ENCODE measurements at places on chromosomes 16 and 17.

- H3K4me1 ChIP-seq: no peaks in the 10 kb centered on the region
- H3K36me3 ChIP-seq: no peaks in the 10 kb centered on the region
- H3K27me3 ChIP-seq: no peaks in the 10 kb centered on the region
- H3K4me3 ChIP-seq: no peak overlapping the region
- no peak overlapping the region for H3K27ac ChIP-seq
Observed at GRCh38 chr17:8859804-8860430, 7.6 kb downstream of the PIK3R6 start.

DNA sequence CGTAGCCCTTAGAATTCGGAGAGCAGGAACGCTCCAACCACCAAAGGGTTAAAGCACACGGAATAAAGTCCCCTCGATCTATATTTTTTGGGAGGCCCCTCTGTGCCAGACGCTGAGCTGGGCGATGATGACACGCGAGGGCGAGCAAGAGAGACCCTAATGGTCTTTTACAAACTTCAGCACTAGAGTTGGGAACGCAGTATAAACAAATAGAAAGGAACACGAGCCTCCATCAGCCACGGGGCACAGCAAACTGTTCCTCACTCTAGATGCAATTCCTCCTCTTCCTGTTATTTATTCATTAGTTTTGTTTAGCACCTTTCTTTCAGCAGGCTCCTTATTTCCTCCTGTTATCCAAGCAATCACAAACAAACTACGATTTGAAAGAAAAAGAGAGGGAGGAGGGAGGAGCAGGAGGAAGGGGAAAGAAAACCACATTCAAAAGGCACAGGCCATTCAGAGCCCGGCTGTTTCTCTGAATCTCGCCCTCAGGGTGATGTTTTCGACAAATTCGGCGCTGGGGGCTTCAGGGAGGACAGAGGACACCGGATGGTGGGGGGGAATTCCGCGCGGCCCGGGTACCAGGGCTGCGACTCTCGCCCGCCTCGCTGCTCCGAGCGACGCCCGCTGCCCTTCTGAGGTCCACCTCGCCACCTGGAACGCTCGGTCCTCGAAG lies 1.6 kb downstream of the TOX3 start:
- peak overlapping the region; percentile 83 for H3K27ac ChIP-seq
- peak overlapping the region; percentile 99 for H3K4me3 ChIP-seq
- H3K4me1 ChIP-seq: peaks cover 16% of the 10 kb centered on the region
- DNase-seq: peak; percentile 48
- H3K27me3 ChIP-seq: peaks cover 6% of the 10 kb centered on the region
- H3K36me3 ChIP-seq: no peaks in the 10 kb centered on the region

GRCh38 chr17:80924807-80925610 lies 66.6 kb upstream of the CHMP6 start:
- peaks cover 6% of the 10 kb centered on the region for H3K27me3 ChIP-seq
- no peak for DNase-seq
- peaks cover 9% of the 10 kb centered on the region for H3K36me3 ChIP-seq
- no peak overlapping the region for H3K4me3 ChIP-seq
- no peak overlapping the region for H3K27ac ChIP-seq

- H3K27me3 ChIP-seq: peaks cover 7% of the 10 kb centered on the region
- peaks cover 14% of the 10 kb centered on the region for H3K4me1 ChIP-seq
- no peak overlapping the region for H3K27ac ChIP-seq
- H3K4me3 ChIP-seq: no peak overlapping the region
Observed at GRCh38 chr17:80265205-80266068, 4.8 kb downstream of the RNF213 start.

DNA sequence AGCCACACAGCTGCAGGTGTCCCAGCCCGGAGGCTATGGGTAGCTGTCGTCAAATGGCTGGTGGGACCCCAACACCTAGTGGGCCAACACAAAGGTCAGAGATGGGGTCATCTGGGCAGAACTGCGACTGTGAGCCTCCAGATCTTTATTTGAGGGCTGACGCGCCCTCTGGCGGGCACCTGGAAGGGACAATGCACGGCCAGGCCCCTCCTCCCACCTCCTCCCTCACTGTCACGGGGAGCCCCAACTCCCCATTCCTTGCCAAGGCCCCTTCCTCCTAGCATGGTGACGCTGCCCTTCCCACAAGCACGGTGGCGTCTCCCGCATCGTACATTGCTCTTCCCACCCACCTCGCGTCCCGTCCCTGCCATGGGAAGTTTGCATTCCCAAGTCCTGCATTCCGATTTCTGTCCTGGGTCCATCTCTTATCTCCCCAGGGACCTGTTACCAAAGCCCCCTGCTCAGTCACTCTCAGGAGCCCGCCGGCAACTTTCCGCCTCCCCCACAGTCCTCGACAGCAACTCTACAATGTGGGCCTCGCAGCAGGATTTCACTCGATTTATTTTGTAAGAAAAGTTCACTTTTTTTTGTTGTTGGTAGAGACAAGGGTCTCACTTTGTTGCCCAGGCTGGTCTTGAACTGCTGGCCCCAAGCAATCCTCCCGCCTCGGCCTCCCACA lies 1.0 kb downstream of the TLE7 start:
- DNase-seq: no peak
- peaks cover 9% of the 10 kb centered on the region for H3K36me3 ChIP-seq
- H3K4me3 ChIP-seq: no peak overlapping the region
- H3K27ac ChIP-seq: no peak overlapping the region

GRCh38 chr17:1162116-1162855 lies 17.5 kb downstream of the ABR start:
- DNase-seq: peak; percentile 68
- H3K4me1 ChIP-seq: peaks cover 11% of the 10 kb centered on the region
- H3K27ac ChIP-seq: peak overlapping the region; percentile 68

- H3K4me3 ChIP-seq: no peak overlapping the region
- peaks cover 17% of the 10 kb centered on the region for H3K36me3 ChIP-seq
- peaks cover 51% of the 10 kb centered on the region for H3K27me3 ChIP-seq
- no peak overlapping the region for H3K27ac ChIP-seq
- no peak for DNase-seq
- peaks cover 23% of the 10 kb centered on the region for H3K4me1 ChIP-seq
Observed at GRCh38 chr17:38571833-38572668, 33.7 kb downstream of the SRCIN1 start.

DNA sequence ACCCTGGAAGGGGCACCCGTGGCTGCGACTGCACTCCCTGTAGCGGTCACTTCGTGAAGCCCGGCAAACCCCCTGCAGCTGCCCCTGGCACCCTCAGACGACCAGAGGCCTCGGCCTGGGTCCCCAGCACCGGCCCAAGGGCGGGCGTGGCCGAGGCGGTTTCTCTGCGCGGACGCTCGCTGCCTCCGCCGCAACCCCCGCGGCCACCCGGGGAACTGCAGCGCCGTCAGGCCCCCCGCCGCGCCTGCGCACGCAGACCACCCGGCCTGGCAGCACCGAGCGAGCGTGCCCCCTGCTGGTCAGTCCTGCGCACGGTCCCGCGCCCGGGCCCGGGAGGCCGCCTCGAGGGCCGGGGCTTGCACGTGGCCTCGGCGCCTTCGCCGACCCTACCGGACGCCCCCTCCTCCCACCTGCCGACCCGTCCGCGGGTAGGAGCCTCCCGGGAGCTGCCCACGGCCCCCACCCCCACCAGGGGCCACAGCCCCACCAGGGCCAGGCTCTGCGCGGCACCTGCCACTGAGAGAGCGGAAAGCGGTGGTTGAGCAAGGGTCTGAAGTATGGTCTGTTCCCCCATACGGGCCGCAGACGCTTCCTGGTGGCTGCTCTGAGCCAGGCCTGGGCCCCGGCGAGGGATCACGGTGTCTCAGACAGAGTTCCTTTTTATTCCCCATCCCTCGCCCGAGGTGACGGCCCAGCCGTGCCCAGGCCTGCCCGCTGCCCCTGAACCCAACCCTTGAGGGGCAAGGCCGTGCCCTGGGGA lies 11.5 kb upstream of the HS3ST6 start:
- no peak overlapping the region for H3K27ac ChIP-seq
- H3K4me3 ChIP-seq: no peak overlapping the region
- H3K4me1 ChIP-seq: peaks cover 8% of the 10 kb centered on the region
- no peaks in the 10 kb centered on the region for H3K36me3 ChIP-seq
- peaks cover 4% of the 10 kb centered on the region for H3K27me3 ChIP-seq

DNA sequence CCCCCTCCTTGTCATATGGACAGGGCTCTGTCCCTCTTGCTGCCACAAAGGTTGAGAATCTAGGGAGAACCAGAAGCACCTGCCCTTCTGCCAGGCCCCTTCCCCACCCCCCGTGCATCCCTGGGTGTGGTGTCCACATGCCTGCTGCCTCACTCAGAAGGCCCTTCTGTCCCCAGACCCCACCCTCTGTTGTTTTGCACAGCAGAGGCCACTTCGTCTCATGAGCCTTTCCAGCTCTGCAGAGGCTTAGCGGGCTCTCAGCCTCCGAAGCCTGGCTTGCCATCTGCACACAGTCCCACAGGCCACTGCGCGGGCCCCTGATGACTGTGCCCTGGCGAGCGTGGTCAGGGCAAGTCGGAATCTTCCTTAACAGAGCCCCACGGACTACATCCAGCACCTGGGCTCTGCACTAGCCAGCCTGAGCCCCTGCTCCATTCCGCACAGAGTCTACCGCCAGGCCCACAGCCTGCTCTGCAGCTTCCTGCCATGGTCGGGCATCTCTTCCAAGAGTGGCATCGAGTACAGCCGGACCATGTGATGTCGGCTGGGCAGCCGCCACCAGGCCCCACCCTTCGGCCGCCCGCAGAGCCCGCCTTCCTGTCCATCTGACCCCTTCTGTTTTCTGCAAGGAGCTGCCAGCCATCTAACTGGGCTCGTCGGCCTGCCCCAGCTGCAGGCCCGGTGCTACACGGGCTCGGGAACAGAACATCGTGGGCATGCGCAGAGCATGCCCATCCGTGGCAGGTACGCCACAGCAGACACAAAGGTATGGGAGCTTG lies 10.8 kb downstream of the C16orf90 start:
- H3K36me3 ChIP-seq: no peaks in the 10 kb centered on the region
- peak overlapping the region; percentile 91 for H3K27ac ChIP-seq
- peak overlapping the region; percentile 52 for H3K4me3 ChIP-seq
- H3K27me3 ChIP-seq: peaks cover 20% of the 10 kb centered on the region

- H3K36me3 ChIP-seq: peaks cover 10% of the 10 kb centered on the region
- H3K27ac ChIP-seq: no peak overlapping the region
- peaks cover 2% of the 10 kb centered on the region for H3K27me3 ChIP-seq
- no peak overlapping the region for H3K4me3 ChIP-seq
- DNase-seq: no peak
Observed at GRCh38 chr17:47305302-47305923, 18.3 kb upstream of the EFCAB13 start.

- H3K4me1 ChIP-seq: peaks cover 3% of the 10 kb centered on the region
- no peaks in the 10 kb centered on the region for H3K36me3 ChIP-seq
- H3K27ac ChIP-seq: no peak within 1 kb of the TSS
Observed at GRCh38 chr17:82031303-82031884, at the start of gene RAC3. TSS of gene RAC3 (plus strand) at chr17:82031678. CDS start at chr17:82031762, 84 bp downstream.

DNA sequence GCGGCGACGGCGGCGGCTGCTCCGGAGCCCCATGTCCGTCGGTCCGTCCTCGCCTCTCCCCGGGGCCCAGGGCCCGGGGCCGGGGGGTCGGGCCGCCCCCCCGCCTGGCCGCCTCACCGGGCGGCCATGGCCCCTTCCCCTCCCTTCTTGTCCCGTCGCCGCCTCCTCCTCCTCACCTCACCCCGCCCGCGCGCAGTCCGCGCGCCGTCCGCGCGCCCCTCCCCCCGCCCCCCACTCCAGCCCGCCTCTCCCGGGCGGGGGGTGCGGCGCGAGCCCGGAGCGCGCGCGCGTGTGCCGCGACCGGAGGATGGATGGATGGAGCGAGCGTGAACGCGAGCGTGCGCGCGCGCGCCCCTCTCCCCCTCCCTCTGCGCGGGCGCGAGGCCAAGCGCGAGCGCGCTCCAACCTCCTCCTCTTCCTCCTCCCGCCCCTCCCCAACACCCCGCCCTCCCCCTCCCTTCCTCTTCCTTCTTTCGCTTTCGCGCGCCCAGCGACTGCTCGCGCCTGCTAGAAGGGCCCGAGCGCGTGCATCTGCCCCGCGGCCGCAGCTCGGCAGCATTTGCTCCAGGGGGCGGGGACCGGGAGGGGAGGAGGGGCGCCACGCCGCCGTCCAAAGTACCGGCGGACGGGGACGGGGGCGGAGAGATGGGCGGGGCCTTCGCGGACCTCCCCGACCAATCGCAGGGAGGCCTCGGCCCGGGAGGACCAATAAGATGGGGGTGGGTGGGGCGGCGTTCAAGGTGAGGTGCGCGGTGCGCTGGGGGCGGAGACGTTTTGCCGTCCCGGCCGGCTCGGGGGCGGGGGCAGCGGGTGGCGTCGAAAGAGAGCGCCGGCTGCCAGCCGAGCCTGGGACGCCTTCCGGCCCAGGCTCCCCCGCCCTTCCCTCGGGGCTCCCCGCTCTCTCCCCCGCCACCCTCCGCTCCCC lies at the start of gene ATXN7L3:
ATXN7L3 (minus strand) TSS at position 332 of the 925 bp plus-strand sequence. CDS start 1,814 bp downstream, outside the sequence.
- H3K4me3 ChIP-seq: peak within 1 kb of the TSS; percentile 93
- peaks cover 8% of the 10 kb centered on the region for H3K27me3 ChIP-seq
- H3K4me1 ChIP-seq: peaks cover 25% of the 10 kb centered on the region
- H3K27ac ChIP-seq: peak within 1 kb of the TSS; percentile 92
- H3K36me3 ChIP-seq: no peaks in the 10 kb centered on the region

DNA sequence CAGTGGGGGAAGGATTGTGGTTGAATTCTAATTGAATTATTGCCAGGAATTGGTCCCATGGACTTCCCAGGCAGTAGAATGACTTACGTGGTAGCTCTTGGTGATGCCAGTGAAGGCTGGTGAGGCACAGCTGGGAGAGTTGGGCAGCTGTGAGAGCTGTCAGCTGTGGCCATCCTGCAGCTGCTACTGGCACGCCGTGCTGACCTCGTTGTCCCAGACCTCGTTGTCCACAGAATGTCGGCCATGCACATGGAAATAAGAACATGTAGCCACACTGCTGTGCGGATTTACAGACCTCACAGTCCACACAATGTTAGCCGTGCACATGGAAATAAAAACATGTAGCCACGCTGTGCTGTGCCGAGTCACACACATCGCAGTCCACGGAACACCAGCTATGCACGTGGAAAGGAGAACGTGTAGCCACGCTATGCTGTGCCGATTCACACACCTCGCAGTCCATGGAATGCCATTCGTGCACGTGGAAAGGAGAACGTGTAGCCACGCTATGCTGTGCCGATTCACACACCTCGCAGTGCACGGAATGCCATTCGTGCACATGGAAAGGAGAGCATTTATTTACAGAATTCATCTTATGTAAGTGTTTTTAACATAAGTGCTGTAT lies 59.2 kb downstream of the BANP start:
- H3K27me3 ChIP-seq: no peaks in the 10 kb centered on the region
- H3K4me1 ChIP-seq: peaks cover 20% of the 10 kb centered on the region
- no peak overlapping the region for H3K4me3 ChIP-seq
- H3K27ac ChIP-seq: no peak overlapping the region
- H3K36me3 ChIP-seq: peaks cover 6% of the 10 kb centered on the region

DNA sequence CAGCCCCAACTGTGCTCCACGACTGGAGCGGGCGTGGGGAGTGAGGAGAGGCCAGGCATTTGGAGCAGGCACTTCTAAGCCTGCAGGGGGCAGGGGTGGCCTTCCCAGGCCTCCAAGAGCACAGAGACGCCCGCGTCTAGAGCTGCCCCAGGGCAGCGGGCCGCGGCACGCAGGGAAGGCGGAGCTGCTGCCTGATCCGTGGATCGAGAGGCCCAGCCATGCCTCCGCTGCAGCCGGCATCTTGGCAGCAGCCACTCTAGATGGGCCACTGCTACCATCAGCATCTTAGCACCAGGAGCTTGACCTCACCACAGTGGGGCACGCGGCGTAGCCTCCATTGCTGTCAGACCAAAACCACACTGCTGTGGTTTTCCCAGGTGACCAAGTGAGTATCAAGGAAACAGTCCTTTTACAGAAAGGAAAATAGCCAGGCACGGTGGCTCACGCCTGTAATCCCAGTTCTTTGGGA lies 20.4 kb upstream of the WDR45B start:
- H3K4me3 ChIP-seq: no peak overlapping the region
- H3K27ac ChIP-seq: no peak overlapping the region
- peaks cover 8% of the 10 kb centered on the region for H3K27me3 ChIP-seq
- H3K4me1 ChIP-seq: peaks cover 5% of the 10 kb centered on the region
- no peaks in the 10 kb centered on the region for H3K36me3 ChIP-seq
- DNase-seq: peak; percentile 71

GRCh38 chr17:30589431-30589830 lies 112.2 kb downstream of the GOSR1 start:
- H3K4me3 ChIP-seq: no peak overlapping the region
- peaks cover 5% of the 10 kb centered on the region for H3K27me3 ChIP-seq
- DNase-seq: no peak
- H3K4me1 ChIP-seq: no peaks in the 10 kb centered on the region
- no peak overlapping the region for H3K27ac ChIP-seq
- peaks cover 5% of the 10 kb centered on the region for H3K36me3 ChIP-seq
